ENCODE measurements at places on chromosomes 3 and 15.
A peak's percentile ranks its signal among the peaks of the same experiment; 100 is the strongest.

- no peak for DNase-seq
These were observed 71.9 kb upstream of the FEZF2 start for GRCh38 chr3:62445275-62445674.

- no peak for DNase-seq
These were observed 7.0 kb upstream of the CPB1 start for GRCh38 chr3:148820361-148821245.

- DNase-seq: peak; percentile 13
These were observed 61.6 kb downstream of the RAB7A start for GRCh38 chr3:128787256-128788253.

DNA sequence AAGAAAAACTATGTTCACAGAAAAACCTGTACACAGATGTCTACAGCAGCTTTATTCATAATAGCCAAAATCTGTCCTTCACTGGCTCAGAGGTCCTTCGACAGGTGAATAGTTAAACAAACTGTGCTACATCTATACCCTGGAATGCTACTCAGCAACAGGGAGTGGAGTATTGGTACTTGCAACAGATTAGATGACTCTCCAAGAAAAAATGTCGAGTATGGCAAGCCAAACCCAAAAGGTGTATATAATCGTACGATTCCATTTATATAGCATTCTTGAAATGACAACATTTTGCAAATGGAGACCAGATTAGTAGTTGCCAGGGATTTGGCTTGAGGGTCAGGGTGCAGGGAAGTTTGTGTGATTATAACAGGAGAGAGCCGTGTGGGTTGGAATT, 22.4 kb upstream of the RGMA start:
- DNase-seq: no peak

DNA sequence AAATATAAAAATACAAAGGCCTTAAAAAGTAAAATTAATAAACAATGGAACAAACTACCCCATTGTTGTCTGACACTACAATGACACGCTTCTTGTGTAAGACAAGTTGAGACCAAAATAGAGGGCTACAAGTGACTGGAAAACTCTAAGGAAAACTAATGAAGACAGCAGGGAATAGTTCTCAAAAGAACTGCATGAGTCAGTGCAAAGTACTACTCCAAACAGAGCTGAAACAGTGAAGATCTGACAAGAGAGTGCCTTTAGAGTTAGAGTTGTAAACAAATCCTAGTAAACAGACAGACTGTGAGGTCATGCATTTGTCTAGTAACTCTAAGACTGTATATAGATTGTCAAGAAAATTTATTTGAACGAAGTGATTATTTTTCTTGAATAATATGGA, 233.9 kb downstream of the BBX start:
- DNase-seq: no peak

DNA sequence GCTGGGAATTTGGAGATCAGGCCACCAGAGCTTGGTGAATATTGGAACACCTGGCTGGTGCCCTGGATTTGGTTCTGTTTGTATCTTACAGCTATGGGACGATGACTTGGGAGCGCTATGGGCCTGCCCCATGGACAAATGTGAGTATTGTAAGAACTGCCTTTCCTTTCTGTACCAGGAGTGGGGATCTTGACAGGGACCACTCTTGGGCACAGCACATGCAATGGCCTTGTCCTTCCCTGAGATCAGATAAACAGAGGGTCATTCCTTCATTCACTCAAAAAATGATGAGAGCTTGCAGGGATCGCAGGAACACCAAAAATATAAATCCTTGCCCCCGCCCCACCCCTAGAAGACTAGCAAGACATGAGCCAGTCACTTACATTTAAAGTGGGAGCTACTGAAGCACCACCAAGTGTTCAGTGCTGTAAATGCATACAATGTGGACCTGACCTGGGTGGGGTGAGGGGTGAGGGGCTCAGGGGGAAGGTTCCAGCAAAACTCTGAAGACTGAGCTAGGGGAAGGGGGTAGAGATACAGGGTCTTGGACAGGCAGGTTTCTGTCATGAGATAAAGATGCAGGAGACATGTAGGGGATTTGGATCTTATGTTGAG, 2.7 kb upstream of the CRELD1 start:
- DNase-seq: no peak

DNA sequence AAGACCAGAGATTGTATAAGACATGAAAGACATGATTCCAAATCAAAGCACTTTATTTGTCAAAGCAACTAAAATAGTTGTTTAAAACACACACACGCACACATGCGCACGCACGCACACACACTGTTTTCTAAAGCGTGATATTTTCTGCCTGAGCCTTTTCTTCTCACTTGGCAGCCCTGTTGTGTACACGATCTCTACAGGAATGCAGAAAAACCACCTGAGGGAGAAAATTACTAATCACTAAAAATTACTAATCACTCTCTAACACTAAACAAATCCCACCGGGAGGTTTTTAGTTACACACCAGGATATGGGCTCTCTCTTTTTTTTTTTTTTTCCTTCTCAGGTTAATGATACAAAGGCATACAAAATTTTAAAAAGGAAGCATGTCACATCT, 160.1 kb upstream of the ATP11B start:
- no peak for DNase-seq

- no peak for DNase-seq
These were observed 369.0 kb upstream of the CDIN1 start for GRCh38 chr15:36210426-36210825.

DNA sequence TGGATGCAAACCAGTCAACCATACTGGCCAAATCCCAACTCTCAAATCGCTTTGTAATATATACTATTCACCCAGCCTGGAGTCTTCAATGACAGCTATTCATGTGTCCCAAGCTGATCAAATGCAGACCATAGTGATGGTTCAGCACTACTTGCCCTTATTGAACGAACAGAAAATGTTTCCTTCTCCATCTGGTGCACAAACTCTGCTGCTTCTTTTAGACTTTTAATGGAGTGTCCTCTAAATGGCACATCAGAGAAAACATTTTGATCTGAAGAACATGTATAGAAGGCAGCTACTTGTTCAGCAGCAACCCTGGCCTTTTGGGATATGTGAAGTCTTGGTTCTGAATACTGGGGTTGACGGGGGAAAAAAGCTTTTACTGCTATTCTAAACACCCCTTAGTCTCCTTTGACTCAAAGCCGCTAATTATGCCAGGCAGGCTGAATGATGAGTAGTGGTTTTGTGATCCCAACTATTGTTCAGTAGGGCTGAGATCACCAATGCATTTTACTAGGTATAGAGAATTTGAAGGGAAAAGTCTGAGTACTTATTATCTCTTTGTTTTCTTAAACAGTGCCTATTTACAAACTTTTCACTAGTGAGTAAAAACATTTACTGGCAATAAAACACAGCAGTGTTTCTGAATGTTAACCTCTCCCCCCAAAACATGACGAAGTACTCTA, 781.2 kb downstream of the ROBO1 start:
- DNase-seq: no peak

GRCh38 chr3:133489466-133490085, 83.9 kb upstream of the CDV3 start:
- no peak for DNase-seq

Measured in neural crest cell (in vitro differentiated cells).